ENCODE measurements at places on chromosomes 1 and 21. TPM values are rescaled to one million over a fixed set of nuclear protein-coding genes. Genes with fewer than 3 reads are reported as not detected.

- no peak for DNase-seq
Observed at GRCh38 chr1:66137235-66137634, 344.5 kb downstream of the PDE4B start.

GRCh38 chr21:44943005-44943685, 3.3 kb downstream of the SLX9 start:
- DNase-seq: no peak

GRCh38 chr1:173082913-173083312, 32.2 kb upstream of the TNFSF18 start:
- no peak for DNase-seq

DNA sequence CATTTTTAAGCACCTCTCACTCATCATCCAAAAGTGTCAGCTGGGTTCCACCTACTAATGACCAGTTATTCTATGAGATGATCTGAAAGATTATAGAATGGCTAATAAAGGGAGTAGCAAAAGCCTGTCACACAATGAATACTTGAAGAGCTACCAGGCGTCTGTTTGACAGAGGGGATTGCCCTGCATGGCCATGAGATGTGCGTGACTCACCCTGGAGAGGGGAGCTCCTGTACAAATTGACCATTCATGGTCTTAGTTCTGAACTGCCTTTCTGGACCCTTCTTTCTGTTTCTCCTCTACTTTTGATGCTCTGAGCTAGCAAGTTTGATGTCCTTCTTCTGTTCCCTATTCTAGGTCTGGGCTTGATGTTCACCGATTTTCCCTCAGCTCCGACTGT, 85.2 kb upstream of the ABCD3 start:
- DNase-seq: no peak

GRCh38 chr1:42690477-42691156, 8.4 kb downstream of the YBX1 start:
- no peak for DNase-seq

GRCh38 chr1:115069659-115070308, 19.5 kb downstream of the TSPAN2 start:
- DNase-seq: no peak

The TTC22 gene
- total RNA-seq: not detected

DNA sequence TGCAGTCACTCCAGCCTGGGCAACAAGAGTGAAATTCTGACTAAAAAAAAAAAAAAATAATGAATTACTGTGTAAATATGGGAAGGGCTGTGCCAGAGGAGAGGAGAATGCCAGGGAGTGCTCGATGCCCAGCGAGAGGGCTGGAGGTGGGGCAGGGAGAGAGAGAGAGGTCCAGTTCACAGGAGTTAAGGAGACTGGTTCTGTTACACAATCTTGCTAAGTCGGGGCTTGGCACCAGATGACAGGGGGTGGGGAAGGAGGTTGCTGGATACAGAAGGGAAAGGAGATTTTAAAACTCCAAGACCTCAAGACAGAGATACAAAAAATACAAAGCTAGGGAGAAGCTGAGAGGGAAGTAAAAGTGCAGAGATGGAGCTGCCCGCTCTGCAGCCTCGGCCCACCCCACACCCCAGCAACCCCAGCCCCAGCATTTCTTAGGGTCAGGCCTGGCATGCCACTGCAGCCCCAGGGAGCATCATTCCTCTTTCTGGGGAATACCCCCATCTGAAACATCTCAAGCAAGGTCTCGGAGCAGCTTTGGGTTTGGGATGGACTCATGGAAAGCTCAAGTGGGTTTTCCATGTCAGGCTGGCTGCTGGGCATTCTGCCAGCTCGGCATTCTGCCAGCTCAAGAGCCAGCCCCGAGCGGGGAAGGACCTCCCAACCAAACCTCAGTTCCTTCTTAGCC, 991 bp downstream of the SELENBP1 start:
- no peak for DNase-seq

DNA sequence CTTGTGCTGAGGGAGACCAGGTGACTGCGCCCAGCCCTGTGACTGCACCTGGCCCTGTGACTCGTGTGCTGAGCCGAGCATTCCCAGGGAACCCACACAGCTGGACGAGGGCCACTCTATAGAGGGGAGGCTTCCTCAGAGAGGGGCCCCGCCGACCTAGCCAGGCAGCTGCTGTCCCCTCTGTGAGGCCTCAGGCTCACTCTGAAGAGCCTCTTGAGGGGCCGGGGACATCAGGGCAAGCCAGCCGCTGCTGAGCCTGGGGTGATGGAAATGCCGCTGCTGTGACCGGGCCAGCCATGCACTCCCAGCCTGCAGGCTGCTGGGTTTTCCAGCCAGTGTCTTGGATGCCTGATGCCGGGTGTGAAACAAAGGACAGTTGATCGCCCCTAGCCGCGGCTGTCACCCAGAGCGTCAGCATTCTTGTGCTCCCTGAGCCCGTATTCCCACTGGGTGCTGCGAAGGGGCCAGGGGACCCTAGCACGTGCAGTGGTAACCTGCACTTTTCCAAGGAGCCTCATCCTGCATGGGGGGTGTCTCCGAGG, 17.5 kb downstream of the PFKL start:
- no peak for DNase-seq

The FNBP1L gene
- 114 TPM for total RNA-seq

DNA sequence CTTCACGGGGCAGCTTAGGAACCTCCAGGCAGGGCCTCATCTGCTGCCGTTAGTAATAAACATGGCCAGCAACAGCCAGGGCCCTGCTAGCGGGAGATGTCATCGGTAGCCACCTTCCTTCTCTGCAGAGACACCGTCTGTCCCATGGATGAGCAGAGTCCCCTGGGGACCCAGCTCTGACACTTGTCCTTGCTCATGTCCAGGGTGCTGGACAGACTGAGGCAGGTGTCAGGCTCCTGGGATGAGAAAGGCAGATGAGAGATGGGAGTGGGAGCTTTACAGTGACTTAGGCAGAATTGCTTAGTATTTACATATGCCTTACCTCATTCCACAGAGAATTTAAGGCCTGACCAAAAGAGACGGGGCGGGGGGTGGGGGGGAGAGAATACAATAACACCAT, 25.0 kb downstream of the CAPN2 start:
- no peak for DNase-seq

- no peak for DNase-seq
Observed at GRCh38 chr1:197197430-197197997, 51.0 kb upstream of the ASPM start.

- DNase-seq: no peak
Observed at GRCh38 chr1:43699281-43699680, 8.1 kb upstream of the ST3GAL3 start.

GRCh38 chr1:92079441-92079840, 704 bp upstream of the BTBD8 start:
- no peak for DNase-seq
